GM23248 (cell line): ENCODE measurements at places on chromosomes 6 and 20.

- DNase-seq, result peak; percentile 32
These were observed 125.8 kb upstream of the SRSF6 start for GRCh38 chr20:43331906-43332305.

GRCh38 chr20:34629342-34629741 is 47.5 kb downstream of the PIGU start:
- DNase-seq, result no peak

DNA sequence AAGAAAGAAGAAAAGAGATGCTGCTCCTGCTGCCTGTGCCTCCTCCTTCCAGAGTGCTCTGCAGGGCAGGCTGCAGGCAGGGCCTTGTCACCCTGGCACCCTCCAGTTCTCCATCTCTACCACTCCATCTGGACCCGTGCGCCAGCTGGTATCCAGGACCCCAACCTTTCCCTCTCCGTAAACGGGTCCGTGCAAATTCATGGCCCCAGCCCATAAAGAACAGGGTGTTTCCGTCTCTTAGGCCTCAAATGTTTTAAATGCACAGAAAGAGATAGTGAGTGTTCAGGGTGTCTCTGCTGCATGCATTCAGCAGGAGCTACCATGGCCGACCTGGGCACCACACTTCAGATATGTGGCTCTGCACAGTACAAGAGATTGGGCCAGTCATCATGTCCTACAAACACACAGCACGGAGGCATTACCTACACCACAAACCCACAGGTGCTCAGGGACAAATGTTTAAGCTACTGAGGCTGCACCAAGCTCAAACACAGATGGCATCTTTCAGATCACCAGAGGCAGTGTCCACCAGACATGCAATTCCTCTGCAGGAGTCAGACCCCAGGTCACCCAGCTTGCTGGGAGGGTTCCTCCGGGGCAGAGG is 258.1 kb downstream of the DLL1 start:
- DNase-seq, result no peak

DNA sequence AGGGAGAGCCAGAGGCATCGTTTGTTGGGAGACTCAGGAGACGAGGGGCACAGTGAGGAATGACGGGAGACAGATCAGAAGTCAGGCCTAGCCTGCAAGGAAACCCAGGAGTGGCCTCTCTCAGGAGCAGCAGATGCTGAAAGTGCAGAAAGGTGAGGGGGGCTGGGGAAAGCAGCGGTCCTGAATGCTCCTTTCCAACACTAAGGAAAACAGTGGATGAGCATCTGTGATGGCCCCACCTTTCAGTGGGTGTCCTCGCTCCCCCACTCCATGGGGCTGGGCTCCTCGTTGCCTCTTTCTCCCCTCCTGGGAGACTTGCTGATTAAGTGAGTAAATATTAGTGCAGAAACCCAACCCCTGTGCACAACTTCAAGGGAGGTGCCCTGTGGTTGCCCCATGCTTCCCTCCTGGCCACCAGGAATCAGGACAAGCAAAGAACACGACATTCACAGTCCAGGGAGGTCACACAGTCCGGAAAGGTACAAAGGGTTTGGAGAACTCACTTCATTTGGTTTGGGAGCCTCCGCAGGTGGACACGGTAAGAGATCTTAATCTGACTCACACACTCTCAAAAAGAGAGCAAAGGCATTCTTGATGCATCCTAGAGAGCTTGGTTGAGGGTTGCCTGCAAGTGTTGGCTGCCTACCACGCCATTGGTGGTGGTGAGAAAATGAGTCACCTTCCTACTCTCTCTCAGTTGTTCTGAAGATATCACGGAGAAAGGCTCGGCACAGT is 9.7 kb upstream of the BPIFB1 start:
- no peak for DNase-seq

- no peak for DNase-seq
These were observed 9.0 kb upstream of the HRH3 start for GRCh38 chr20:62228982-62229545.

GRCh38 chr6:16909658-16910360 is 148.5 kb upstream of the ATXN1 start:
- peak; percentile 96 for DNase-seq
